Mesenchymal stem cell (in vitro differentiated cells and primary cell): ENCODE measurements at places on chromosomes 7 and 10.
A peak's percentile ranks its signal among the peaks of the same experiment; 100 is the strongest.

DNA sequence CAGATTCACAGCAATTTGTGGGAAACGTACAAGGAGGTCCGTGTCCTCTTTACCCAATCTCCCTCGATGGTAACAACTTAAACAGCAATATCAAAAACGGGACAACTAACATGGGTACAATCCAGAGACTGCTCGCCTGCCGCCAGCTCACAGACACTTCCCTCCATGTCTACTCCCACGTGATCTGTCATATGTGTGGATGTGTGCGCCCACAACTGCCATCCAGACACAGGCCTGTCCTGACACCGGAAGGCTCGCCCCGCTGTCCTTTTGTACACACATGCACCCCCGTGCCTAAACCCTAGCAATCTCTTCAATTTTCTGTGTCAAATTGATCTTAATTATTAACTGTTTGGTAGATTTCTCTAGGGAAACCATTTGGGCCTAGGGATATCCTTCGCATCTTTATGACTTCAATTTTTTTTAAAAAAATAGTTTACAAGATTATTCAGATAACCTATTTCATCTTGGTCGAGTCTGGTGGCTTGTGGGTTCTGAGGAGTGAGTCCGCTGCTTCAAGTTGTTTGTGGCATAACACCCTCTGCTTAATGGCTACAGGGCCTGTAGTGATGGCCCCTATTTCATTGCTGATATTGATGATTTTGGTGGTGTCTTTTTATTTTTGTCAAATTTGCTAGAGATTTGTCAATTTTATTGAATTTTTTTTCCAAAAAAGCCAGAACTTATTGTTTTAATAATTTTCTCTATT, 260.6 kb downstream of the MAD1L1 start:
- no peak for DNase-seq
- H3K27me3 ChIP-seq, result no peaks in the 10 kb centered on the region
- no peak overlapping the region for H3K27ac ChIP-seq
- peaks cover 44% of the 10 kb centered on the region for H3K36me3 ChIP-seq

DNA sequence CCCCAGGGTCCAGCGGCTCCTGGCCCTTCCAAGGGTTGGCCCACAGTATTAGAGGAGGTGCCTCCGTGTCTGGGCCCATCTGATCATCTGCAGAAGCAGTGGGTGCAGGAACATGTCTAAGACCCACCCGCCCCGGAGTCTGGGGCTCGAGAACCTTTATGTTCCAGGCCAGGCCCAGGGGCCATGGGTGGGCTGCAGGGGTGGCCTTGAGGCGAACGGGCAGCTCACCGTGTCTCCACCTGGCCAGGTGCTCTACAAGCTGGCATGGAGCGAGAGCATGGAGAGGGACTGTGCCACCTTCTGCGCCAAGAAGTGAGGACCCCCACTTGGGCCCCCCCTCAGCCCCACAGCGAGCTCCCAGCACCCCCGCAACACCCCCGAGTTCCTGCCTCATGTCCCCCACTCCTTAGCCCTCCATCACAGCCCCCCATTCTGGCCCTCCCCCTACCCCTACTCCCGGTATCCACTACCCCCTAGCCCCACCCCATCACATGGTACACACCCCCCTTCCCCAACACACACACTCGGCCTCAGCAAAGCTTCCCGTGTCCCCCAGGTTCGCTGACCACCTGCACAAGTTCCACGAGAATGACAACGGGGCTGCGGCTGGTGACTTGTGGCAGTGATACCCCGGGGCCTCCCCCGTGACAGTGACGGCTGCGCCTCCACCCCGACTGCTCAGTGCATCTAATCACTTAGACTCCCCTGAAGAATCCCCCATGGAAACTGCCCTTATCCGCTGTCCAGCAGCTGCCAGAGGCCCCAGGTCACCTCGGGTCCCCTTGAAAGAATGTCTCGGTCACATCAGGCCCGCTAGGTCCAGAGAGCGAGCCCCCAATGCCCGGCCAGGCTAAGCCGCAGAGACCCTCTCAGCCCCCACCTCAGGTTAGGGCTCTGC, 4.0 kb upstream of the SH2B2 start:
- H3K27ac ChIP-seq, result no peak overlapping the region
- H3K36me3 ChIP-seq, result peaks cover 17% of the 10 kb centered on the region
- peaks cover 13% of the 10 kb centered on the region for H3K27me3 ChIP-seq
- no peak overlapping the region for H3K4me3 ChIP-seq
- peaks cover 27% of the 10 kb centered on the region for H3K4me1 ChIP-seq
- DNase-seq, result no peak

DNA sequence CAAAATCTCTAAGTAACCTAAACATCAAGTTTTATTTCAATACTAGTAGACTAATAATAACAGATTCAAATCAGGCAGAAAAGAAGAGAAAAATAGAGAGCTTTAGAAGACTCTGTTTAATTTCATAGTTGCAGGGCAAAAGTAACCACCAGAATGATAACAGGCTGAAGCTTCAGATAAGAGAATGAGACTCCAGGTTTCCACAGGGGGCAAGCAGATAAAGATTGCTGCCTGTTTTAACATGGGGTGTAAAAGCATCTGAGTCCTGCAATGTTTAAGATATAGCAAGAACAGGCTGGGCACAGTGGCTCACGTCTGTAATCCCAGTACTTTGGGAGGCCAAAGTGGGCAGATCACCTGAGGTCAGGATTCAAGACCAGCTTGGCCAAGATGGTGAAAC, 11.0 kb downstream of the CROT start:
- peaks cover 51% of the 10 kb centered on the region for H3K36me3 ChIP-seq
- no peak for DNase-seq

- DNase-seq, result no peak
- H3K4me3 ChIP-seq, result no peak overlapping the region
- peaks cover 54% of the 10 kb centered on the region for H3K36me3 ChIP-seq
- no peaks in the 10 kb centered on the region for H3K27me3 ChIP-seq
Observed at GRCh38 chr10:13139150-13139549, 22.2 kb upstream of the MCM10 start.

DNA sequence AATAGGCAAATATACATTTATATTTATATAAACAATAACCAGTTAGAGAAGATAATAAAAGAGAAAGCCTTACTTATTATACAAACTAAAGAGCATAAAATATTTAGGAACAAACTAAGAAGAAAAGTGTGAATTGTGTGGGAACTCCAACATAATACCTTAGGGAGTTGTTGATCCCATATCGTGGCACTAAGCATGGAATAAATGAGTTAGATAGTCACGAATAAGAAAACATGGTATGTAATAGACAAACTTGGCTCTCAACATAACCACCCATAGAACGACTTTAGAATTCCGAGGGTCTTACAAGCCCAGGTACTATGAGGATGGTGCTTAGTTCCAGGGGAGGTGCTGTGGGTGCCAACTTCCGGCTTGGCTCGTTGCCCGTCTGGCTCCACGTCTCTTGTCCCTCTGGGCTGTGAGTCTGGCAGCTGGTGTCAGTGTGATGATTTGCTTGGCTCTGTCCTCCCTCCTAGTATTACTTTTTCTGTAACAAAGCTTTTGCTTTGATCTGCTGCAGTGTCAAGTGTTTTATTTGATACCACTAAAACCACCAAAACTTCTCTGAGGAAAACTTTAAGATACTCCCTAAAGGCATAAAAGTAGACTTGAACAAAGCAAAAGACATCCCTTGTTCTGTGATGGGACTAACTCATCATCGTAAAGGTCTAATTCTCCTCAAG, 9.5 kb upstream of the RBM20 start:
- DNase-seq, result no peak
- H3K4me3 ChIP-seq, result no peak overlapping the region
- no peaks in the 10 kb centered on the region for H3K27me3 ChIP-seq
- no peaks in the 10 kb centered on the region for H3K36me3 ChIP-seq

- DNase-seq, result no peak
- no peaks in the 10 kb centered on the region for H3K27me3 ChIP-seq
- H3K4me3 ChIP-seq, result no peak overlapping the region
- H3K4me1 ChIP-seq, result no peaks in the 10 kb centered on the region
Observed at GRCh38 chr10:84700668-84701369, 372.4 kb downstream of the CCSER2 start.

- peak; percentile 13 for DNase-seq
- no peaks in the 10 kb centered on the region for H3K36me3 ChIP-seq
- H3K4me3 ChIP-seq, result no peak overlapping the region
Observed at GRCh38 chr10:53754596-53755250, 982.1 kb upstream of the MBL2 start.

DNA sequence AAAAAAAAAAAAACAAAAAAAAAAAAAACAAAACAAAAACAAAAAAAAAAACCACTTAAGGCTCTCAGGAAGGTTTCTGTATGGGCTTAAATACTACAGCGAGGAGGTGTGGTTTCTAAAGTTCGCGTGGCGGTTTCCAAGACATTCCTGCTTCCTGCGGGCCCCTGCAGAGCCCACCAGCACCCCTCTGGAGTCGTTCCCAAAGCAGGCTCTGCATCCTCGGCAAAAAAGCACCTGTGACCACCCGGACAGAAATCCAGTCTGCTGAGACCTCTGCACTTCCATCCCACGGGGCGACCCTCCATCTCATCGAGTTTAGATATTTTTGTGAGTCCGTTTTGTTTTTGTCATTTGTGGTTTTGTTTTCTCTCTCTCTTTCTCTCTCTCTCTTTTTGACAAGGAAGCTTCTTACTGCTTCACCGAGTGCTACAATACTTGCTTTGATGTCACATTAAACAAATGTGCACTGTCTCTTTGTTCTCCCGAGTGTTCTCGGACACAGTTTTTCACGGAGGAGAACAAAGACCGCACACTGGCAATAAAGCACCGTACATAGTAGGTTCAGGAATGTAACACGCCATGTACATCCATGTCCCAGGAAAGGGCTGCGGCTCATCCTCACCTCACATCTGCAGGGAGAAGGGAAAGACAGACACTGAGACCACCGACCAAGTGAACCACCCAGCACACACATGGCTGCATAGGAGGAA, 21.5 kb downstream of the PDGFA start:
- peaks cover 4% of the 10 kb centered on the region for H3K36me3 ChIP-seq
- no peaks in the 10 kb centered on the region for H3K27me3 ChIP-seq
- peaks cover 14% of the 10 kb centered on the region for H3K4me1 ChIP-seq
- H3K4me3 ChIP-seq, result no peak overlapping the region
- no peak overlapping the region for H3K27ac ChIP-seq
- DNase-seq, result no peak

DNA sequence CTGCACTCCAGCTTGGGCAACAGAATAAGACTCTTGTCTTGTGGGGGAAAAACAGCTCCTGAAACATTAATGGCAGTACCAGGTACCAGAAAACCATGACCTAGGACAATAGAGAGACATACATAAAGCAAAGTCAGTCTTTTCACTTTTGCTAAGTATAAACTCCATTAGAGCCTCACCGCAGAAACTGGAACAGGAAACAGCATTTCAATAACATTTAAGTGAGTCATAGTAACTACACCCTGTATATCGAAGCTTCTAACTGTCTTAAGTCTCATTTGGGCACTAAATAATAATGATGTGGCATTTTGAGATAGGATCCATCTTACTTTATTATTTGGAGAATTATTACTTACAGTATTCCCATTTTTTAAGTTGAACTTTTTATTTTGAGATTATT, 517.8 kb upstream of the CELF2 start:
- H3K36me3 ChIP-seq, result no peaks in the 10 kb centered on the region
- DNase-seq, result peak; percentile 84
- H3K4me3 ChIP-seq, result no peak overlapping the region
- H3K4me1 ChIP-seq, result no peaks in the 10 kb centered on the region
- H3K27ac ChIP-seq, result no peak overlapping the region

- no peak overlapping the region for H3K27ac ChIP-seq
- H3K4me3 ChIP-seq, result no peak overlapping the region
- H3K27me3 ChIP-seq, result no peaks in the 10 kb centered on the region
- H3K4me1 ChIP-seq, result no peaks in the 10 kb centered on the region
- no peaks in the 10 kb centered on the region for H3K36me3 ChIP-seq
Observed at GRCh38 chr10:113214331-113214730, 264.3 kb downstream of the TCF7L2 start.

GRCh38 chr7:133931053-133931452, 196.1 kb upstream of the LRGUK start:
- H3K36me3 ChIP-seq, result no peaks in the 10 kb centered on the region
- H3K4me1 ChIP-seq, result no peaks in the 10 kb centered on the region
- no peak overlapping the region for H3K27ac ChIP-seq
- no peaks in the 10 kb centered on the region for H3K27me3 ChIP-seq
- no peak for DNase-seq

DNA sequence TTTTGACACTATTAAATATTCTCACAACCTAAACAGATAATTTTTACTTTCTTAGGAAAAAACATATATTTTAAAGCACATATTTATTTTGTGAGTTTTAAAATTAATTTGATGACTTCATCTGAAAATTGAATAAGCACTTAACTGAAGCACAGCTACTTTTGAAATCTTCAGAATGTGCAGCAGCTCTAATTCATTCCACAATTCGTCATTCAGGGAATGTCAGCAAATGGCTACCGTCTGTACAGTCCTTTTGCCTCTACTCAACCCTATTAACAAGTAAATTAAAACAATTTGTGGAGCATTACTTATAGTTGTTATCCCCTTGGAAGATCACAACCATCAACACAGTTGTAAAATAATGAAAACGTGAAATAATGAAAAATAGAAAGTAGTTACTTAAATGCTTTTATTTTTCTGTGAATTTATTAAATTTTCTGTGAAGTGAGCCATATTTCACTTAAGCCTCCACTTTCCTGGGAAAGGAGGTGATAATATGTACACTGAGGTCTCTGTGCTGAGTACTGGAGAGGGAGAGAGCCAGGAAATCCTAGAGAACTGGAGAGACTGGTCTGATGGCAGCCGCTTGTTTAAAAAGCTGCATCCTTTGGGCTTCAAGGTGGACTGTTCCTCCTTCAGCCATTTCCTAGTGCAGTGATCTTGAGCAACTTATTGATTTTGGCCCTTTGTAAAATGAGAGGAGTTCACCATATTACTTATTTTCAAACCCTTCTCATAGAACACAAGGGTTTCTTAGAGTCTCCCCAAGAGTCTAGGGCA, 70.6 kb downstream of the REEP3 start:
- peaks cover 3% of the 10 kb centered on the region for H3K36me3 ChIP-seq
- no peaks in the 10 kb centered on the region for H3K27me3 ChIP-seq
- H3K27ac ChIP-seq, result no peak overlapping the region
- H3K4me3 ChIP-seq, result no peak overlapping the region

DNA sequence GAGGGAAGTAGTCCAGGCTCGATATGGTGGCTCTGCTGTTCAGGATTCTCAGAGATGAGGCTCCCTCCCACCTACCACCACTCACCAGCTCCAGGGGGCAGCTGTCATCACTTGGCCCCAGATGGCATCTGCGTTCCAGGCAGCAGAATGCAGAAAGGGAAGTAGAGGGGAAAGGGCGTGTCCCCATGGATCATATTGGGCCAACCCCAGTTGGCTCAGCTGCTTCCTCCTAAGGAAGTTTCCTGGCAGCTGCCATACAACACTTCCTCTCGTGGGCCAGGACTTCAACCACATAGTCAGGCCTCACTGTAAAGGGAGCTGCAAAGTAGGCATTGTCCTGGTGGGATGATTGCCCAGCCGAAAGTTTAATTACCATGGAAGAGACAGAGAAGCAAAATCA, 1.6 kb upstream of the TEX36 start:
- H3K4me3 ChIP-seq, result no peak overlapping the region
- no peaks in the 10 kb centered on the region for H3K36me3 ChIP-seq
- H3K4me1 ChIP-seq, result no peaks in the 10 kb centered on the region
- no peak for DNase-seq
- H3K27ac ChIP-seq, result no peak overlapping the region
